Activated CD8-positive, alpha-beta memory T cell treated with anti-CD3 and anti-CD28 coated beads, Interleukin-2, amount 10 ng/mL, durations not matched to agents 7 days and 5 days (primary cell): ENCODE measurements at places on chromosomes 2 and 18. TPM values are rescaled to one million over a fixed set of nuclear protein-coding genes. Genes with fewer than 3 reads are reported as not detected.

The TSPYL6 gene
- total RNA-seq = not detected

The ANKRD30BL gene
- not detected for total RNA-seq

The KCNK3 gene
- total RNA-seq = not detected

The PPP1R1C gene
- total RNA-seq = not detected

- no peak for DNase-seq
- H3K4me1 ChIP-seq = no peaks in the 10 kb centered on the region
- no peaks in the 10 kb centered on the region for H3K27me3 ChIP-seq
- H3K36me3 ChIP-seq = peaks cover 1% of the 10 kb centered on the region
- H3K27ac ChIP-seq = no peak overlapping the region
Observed at GRCh38 chr2:241898463-241899270, 29.1 kb downstream of the RTP5 start.

DNA sequence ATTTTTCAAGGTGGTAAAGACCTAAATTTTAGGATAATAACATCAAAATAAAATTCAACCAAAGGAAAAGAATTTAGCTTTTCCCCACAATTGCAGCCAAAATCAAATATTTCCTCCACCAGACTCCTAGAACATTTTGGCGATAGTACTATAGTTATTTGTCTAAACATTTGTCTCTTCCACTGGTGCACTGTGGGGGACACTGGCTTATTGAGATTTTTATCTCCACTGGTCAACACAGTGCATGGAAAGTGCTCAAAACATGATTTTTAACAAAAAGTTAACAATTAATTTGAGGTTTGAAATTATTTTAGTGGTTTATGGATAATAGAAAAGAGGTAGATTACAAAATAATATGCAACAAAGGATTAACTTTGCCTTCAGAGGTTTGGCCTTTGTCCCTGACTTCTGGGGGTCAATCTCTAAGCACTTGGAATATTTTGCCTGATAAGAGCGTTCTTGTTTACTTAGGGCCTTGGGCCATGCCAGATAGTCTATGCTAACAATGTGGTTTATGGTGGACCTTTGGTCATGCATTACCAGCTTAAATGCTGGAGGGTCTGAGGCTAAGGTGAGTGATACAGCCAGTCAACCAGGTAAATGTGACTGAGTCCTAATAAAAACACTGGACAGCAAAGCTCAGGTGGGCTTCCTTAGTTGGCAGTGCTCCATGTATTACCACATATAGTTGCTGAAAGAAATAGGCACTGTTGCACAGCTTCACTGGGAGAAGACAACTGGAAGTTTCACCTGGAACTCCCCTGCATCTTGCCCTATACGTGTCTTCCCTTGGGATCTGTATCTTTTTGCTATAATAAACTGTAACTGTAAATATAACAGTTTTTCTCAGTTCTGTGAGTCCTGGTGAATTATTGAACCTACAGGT is 67.2 kb upstream of the SATB2 start:
- H3K36me3 ChIP-seq = no peaks in the 10 kb centered on the region
- no peak overlapping the region for H3K27ac ChIP-seq
- H3K4me1 ChIP-seq = no peaks in the 10 kb centered on the region

GRCh38 chr2:199806179-199806578 is 44.8 kb downstream of the FTCDNL1 start:
- H3K27me3 ChIP-seq = no peaks in the 10 kb centered on the region
- H3K36me3 ChIP-seq = no peaks in the 10 kb centered on the region
- no peak overlapping the region for H3K27ac ChIP-seq
- H3K4me3 ChIP-seq = no peak overlapping the region
- no peak for DNase-seq

DNA sequence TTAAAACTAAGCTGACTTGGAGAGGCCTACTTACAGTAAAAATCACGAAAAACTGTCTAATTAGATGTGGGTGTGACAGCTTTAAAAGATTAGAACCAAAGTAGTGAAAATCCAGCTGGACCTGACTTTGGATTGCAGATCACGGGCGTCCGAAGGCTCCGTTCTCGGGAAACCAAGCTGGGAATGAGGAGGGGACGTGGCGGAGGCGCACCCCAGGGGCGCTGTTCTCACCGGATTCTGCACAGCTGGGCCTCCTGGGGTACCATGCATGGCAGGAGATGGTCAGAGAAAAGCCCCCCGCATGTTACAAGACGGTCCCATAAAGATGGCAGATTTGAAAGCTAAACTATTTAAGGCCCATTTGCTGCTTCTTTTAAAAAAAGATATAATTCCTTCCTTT is 5.0 kb upstream of the OTOS start:
- no peaks in the 10 kb centered on the region for H3K36me3 ChIP-seq
- no peak for DNase-seq
- peaks cover 5% of the 10 kb centered on the region for H3K27me3 ChIP-seq
- no peaks in the 10 kb centered on the region for H3K4me1 ChIP-seq
- no peak overlapping the region for H3K4me3 ChIP-seq

DNA sequence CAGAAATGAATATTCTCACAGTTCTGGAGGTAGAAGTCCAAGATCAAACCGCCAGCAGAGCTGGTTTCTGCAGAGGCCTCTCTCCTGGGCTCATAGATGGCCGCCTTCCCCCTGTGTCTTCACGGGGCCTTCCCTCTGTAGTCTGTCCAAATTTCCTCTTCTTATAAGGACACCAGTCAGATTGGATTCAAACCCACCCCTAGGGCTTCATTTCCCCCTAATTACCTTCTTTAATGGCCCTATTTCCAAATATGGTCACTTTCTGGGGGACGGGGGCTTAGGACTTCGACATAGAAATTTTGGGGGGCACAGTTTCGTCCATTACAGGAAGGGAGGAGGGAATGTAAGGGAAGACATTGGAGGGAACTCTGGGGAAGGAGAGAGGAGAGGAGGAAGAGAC is 132.6 kb downstream of the DDX1 start:
- H3K27me3 ChIP-seq = no peaks in the 10 kb centered on the region
- no peak overlapping the region for H3K4me3 ChIP-seq
- H3K4me1 ChIP-seq = no peaks in the 10 kb centered on the region
- H3K27ac ChIP-seq = no peak overlapping the region
- no peak for DNase-seq
- H3K36me3 ChIP-seq = no peaks in the 10 kb centered on the region

- no peak overlapping the region for H3K4me3 ChIP-seq
- peaks cover 2% of the 10 kb centered on the region for H3K36me3 ChIP-seq
- no peak for DNase-seq
- peaks cover 80% of the 10 kb centered on the region for H3K27me3 ChIP-seq
Observed at GRCh38 chr2:170823088-170823897, 6.6 kb downstream of the GAD1 start.

- no peaks in the 10 kb centered on the region for H3K27me3 ChIP-seq
- H3K4me3 ChIP-seq = no peak overlapping the region
- no peaks in the 10 kb centered on the region for H3K4me1 ChIP-seq
- H3K27ac ChIP-seq = no peak overlapping the region
- peaks cover 23% of the 10 kb centered on the region for H3K36me3 ChIP-seq
Observed at GRCh38 chr18:9952633-9953416, 39.0 kb downstream of the VAPA start.

GRCh38 chr18:58258692-58259342 is 214.8 kb downstream of the NEDD4L start:
- H3K27ac ChIP-seq = no peak overlapping the region
- DNase-seq = no peak
- peaks cover 5% of the 10 kb centered on the region for H3K27me3 ChIP-seq
- H3K4me3 ChIP-seq = no peak overlapping the region
- no peaks in the 10 kb centered on the region for H3K4me1 ChIP-seq

DNA sequence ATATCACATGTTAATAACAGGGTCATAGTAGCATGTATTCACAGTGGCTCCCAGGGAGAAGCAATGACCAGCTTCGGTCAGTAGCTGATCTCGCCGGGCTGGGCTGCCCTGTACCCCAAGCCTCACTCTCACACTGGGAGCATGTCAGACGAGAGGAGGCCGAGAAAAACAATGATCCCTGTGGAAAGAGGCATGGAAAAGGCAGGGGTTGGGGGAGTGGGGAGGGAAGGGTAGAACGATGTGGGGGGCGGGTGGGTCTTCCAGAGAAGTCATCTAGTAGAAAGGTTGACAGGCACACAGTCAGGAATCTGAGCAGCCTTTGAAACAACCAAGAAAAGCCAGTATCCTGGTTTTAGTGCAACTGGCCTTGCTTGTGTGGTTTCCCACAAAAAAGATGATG is 25.4 kb downstream of the TGFA start:
- no peak for DNase-seq
- H3K27me3 ChIP-seq = peaks cover 7% of the 10 kb centered on the region
- peaks cover 15% of the 10 kb centered on the region for H3K4me1 ChIP-seq
- no peak overlapping the region for H3K27ac ChIP-seq
- H3K4me3 ChIP-seq = no peak overlapping the region

DNA sequence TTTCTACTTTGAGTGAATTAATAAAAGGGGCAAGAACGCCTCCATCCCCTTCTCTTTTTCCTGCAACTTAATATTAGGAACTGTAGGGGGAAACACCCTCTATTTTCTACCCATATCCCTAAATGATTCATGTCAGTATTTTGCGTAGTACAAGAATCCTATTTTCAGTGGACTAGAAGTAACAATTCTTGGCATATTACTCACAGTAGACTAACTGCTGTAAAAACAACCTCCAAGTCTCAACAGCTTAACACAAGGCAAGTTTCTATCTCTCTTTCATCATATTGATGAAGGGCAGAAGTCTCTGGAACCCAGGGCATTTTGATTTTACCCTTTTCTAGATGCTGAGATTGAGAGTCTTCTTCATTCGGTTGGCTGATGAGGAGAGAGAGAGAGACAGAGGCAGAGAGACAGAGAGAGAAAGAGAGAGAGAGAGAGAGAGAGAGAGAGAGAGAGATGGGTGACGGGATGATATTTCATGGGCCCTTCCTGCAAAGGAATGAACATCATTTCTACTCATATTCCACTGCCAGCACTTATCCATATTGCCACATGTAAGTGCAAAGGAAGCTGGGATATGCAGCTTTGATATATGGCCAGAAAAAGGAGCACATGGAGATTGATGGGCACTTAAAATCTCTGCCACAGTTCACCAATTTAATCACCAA is 481.6 kb downstream of the LPIN1 start:
- peaks cover 4% of the 10 kb centered on the region for H3K27me3 ChIP-seq
- no peak overlapping the region for H3K27ac ChIP-seq
- peaks cover 3% of the 10 kb centered on the region for H3K36me3 ChIP-seq
- no peaks in the 10 kb centered on the region for H3K4me1 ChIP-seq
